Activated T-helper 17 cell treated with anti-CD3 and anti-CD28 coated beads, Interleukin-2, amount 50 U/mL, for 72 hours (primary cell): ENCODE measurements at places on chromosomes 2 and 18.

GRCh38 chr2:169727065-169727464, 6.6 kb upstream of the KLHL23 start:
- ATAC-seq = no peak

GRCh38 chr2:215693193-215693998, 257.5 kb upstream of the FN1 start:
- ATAC-seq = no peak

DNA sequence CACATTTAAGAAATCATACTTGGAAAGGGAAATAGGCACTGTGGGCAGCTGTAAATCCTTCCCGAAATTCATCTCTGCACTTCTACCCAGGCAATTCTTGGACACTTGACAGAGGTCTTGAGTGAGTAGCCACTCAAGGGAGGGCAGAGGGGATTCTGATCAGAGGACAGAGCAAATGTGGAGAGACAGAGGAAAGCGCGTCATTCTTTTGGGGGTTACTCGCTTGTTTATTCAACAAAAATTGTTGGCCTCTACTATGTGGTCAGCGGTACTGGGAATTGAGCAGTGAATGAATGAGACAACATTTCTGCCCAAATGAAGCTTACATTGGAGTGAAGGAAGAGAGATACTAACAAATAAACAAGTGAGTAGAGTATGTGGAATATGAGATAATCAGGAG, 41.4 kb upstream of the YES1 start:
- ATAC-seq = no peak

DNA sequence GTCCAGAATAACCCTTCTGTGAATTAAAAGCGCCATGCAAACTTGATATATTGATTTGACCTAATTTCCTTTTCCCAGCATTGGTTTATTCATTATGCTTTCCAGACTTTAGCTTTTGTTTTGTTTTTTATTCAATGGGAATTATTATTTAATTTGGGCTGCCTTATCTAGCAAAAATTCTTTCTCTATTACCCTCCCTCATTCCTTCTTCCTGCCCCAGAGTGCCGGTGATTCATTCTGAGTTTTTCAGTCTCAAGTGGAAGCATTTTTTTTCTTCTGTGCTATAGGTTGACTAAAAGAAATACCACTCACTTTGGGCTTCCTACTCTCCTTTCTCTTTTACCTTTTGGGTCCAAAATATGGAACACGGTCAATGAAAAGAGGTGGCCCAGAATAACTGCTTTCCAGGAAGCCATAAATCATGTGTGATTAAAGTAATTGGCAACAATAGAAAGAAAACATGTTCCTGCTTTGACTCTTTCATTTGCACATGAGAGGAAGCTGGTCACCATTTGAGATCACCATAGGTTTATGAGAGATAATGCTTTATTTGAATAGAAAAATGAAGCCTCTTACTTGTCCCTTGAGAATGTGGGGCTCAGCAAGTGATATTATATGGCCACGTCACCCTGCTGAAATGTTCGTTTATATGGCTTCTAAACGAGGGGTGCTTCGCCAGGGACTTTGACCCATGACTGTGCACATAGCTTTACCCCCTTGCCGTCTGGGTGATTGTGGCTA, 422.8 kb upstream of the ZEB2 start:
- ATAC-seq = no peak

GRCh38 chr2:190462611-190463010, 54.5 kb downstream of the MFSD6 start:
- no peak for ATAC-seq

DNA sequence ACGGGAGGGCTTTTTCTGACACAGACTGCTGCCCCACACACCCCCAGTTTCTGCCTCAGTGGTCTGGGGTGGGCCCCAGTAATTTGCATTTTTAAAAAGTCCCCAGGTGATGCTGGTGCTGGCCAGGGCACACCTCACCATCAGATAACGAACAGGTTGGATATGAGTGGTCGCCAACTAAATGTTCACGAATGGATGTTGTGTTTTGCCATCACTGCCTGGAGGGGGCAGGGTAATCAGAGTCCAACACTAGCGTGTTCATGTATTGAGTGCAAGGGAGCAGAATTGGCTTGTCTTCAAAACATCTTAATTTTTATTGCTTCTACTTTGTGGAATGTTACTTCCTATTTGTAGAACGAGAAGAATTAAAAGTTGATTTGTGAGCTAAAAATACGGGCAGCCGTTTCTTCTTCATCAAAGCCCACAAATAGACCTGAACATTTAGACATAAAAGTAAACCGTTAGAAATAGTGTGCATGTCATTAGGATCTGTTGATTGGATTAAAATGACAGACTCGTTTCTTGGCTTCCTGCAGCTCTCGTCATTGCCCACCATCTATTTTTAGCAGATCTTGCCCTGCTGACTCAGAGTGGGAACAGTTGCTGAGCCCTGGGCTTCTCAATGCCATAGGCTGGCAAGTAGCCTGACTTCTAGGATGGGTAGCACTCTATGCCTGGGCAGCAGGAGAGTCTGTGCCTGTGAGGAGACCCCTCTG, 45.2 kb downstream of the NCK2 start:
- ATAC-seq = peak; percentile 87

- ATAC-seq = peak; percentile 64
Observed at GRCh38 chr2:99880148-99880963, 262.0 kb downstream of the AFF3 start.

DNA sequence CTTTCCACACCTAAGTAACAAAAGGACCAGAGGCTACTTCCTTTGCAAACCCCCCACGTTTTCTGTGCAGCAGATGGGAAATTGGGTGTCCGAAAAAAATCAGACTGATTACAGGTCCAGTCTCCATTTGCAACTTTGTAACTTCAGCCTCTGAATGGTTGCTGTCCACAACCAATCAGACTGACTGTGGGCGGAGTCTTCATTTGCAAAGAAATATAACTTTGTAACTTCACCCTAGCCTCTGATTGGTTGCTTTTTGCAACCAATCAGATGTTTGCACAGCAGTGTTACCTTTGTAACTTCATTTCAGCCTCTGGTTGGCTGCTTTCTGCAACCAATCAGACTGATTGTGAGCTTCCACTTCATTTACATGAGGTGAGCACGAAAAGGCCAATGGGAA, 27.8 kb upstream of the CACNB4 start:
- ATAC-seq = no peak
